A549 (cell line): ENCODE measurements at places on chromosomes 4 and X. TPM values are rescaled to one million over a fixed set of nuclear protein-coding genes. Genes with fewer than 3 reads are reported as not detected.

GRCh38 chr4:3834663-3835521, 68.7 kb downstream of the ADRA2C start:
- DNase-seq: no peak

- no peak for DNase-seq
Measured at GRCh38 chr4:38084877-38085711, 124.9 kb downstream of the PTTG2 start.

- peak; percentile 8 for DNase-seq
Measured at GRCh38 chrX:65587616-65588526, 53.3 kb upstream of the LAS1L start.

DNA sequence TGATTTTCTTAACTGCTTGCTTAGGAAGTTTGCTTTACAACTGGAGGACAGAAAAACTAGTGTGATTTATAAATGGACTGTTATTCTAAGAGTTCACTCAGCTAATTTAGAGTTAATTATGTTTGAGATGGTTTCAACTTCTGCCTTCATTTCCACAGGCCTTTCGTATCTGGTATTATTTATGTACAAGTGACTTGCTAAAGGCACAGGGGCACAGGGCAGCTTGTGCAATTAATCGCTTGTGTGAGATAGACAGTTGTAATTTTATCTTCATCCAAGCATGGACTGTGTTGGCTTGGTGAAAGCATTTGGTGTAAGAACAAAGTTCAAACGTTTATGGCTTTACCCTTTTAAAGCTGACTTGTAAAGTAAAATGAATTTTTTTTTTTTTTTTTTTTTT, 38.3 kb downstream of the GPAT3 start:
- no peak for DNase-seq

DNA sequence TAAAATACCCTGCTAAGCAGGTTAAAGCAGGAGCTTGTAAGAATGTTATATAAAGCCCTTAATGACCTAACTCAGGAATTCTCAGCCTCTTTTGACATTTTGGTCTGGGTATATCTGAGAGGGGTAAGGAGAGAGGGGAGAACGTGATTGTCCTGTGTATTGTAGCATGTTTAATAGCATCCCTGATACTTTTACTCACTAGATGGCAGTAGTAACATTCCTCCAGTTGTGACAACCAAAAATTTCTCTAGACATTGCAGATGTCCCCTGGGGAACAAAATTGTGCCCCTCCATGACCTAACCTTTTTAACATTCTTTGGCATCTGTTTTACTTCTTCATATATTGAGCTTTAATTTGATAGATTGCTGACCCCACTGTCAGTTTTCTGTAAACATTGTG, 17.9 kb downstream of the SMARCA5 start:
- DNase-seq: peak; percentile 4

DNA sequence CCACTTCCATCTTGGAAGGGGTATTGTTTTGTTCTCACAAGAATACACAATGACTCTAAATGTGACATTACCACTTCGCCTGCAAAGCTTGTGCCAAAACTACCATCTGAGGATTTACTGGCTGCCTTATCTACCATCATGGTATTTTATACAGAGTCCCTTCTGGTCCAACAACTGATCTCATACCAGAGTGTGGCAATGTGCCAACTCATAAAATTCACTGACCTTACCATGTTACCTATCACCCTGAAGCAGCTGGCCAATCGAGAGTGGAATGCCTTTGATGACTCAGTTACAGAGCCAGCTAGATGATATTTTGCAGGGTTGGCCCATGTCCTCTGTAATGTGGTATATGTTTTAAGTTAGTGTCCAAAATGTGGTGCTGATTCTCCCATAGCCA, 3.8 kb upstream of the SERPINA7 start:
- no peak for DNase-seq

GRCh38 chrX:10855845-10856244, 235.5 kb upstream of the MID1 start:
- DNase-seq: no peak

- DNase-seq: peak; percentile 62
Measured at GRCh38 chrX:49106930-49107329, 16.6 kb downstream of the GPKOW start.

- DNase-seq: peak; percentile 14
Measured at GRCh38 chrX:104253567-104254441, 929 bp downstream of the ESX1 start.

- peak; percentile 28 for DNase-seq
Measured at GRCh38 chr4:3671571-3672464, 94.4 kb upstream of the ADRA2C start.

DNA sequence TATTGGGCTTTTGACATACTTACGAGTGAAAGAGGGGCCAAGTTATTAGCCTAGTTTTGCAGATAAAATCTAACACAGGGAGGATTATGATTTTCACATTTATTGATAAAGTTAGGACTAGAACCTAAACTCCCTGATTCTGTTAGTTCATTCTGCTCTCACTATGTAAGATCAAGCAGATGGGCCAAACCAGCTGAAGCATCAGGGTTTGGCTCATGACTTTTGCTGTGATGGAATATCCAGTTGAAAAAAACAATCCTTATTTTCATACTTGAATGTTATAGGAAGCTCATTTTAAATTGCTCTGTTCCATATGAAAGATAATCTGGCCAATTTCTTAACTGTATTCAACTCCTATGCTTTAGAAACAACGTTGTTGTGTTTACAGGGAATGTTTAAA, 21.2 kb downstream of the SPRY1 start:
- DNase-seq: no peak

DNA sequence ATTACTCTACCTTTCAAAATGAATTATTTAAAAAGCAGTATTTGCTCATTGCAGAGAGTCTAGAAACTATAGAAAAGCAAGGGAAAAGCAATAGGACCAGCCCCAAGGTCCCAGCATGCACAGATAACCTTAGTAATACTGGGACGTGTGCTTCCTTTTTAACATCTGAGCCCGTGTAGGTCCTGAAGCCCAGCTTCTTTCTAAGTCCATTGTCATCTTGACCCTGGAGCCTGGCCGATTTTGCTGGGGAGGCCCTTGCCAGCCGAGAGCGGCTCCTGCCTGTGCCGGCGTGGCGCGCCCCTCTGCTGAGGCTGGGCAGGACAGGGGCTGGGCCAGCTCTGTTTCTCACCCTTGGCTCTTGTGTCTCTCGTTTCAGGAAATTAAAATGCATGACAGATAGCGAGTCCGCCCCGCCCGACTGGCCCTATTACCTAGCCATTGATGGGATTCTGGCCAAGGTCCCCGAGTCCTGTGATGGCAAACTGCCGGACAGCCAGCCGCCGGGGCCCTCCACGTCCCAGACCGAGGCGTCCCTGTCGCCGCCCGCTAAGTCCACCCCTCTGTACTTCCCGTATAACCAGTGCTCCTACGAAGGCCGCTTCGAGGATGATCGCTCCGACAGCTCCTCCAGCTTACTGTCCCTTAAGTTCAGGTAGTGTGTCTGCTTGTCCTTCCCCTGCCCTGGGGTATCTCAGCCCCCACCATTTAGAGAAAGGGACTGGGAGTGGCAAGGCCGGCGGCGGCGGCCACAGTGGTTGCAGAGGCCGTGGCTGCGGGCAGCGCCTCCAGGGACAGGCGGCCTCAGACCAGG, 4.1 kb downstream of the MSANTD1 start:
- DNase-seq: no peak

- no peak for DNase-seq
Measured at GRCh38 chr4:148692242-148692641, 250.0 kb upstream of the NR3C2 start.

GRCh38 chr4:3880615-3881120, 114.5 kb downstream of the ADRA2C start:
- peak; percentile 33 for DNase-seq

DNA sequence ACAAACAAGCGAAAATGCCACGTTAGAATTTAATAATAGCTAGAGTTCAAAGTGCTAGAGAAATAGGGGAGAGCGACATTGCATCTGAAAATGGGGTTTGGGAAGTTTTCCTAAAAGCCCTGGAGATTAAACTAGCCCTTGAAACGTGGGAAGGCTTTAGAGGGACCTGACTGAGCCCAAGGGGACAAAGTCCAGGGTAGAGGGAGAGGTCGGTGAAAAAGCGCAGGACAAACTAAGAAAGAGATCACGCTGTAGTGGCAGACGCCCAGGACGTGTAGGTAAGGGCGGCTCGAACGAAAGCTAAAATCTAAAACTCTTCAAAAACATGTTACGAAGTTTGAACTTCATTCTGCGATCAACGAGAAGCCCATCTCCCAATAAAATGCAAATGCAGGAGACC, 1.1 kb upstream of the ATP11C start:
- DNase-seq: peak; percentile 7

DNA sequence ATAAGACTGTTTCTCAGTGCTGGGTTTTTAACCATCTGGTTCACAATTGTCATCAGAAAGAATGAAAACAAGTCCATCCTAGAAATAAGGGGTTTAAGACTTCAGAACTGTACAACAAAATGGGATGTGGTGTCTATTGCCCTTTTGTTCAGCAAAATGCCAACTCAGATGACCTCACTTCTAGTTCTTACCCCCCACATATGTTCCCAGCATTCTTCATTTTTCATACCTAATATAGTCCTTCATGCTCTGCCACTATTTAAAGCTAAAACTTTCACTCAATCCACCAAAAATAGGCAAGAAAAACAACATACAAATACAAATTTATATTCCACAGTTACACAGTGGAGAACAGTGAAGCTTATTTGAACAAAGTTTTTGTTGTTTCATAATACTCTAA, 111.4 kb downstream of the SORBS2 start:
- no peak for DNase-seq

- DNase-seq: peak; percentile 1
Measured at GRCh38 chr4:97656044-97656720, 487.1 kb downstream of the STPG2 start.

DNA sequence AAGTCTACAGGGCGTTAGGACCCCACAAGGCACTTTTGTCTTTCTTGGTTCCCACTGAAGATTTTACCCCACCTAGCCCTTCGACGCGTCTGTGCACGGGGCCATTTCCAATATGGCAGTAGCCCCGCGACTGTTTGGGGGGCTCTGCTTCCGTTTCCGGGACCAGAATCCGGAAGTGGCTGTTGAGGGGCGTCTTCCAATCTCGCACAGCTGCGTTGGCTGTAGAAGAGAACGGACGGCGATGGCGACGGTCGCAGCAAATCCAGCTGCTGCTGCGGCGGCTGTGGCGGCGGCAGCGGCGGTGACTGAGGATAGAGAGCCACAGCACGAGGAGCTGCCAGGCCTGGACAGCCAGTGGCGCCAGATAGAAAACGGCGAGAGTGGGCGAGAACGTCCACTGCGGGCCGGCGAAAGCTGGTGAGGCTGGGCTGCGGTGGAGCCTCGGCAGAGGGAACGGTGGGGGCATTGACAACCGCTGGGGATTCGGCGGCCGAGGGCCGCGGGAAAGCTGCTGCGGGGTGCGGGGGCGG, at the start of gene USP11:
USP11 (plus strand) TSS at position 207 of the 530 bp plus-strand sequence; CDS start at position 242, 35 bp downstream.
- peak; percentile 38 for DNase-seq

DNA sequence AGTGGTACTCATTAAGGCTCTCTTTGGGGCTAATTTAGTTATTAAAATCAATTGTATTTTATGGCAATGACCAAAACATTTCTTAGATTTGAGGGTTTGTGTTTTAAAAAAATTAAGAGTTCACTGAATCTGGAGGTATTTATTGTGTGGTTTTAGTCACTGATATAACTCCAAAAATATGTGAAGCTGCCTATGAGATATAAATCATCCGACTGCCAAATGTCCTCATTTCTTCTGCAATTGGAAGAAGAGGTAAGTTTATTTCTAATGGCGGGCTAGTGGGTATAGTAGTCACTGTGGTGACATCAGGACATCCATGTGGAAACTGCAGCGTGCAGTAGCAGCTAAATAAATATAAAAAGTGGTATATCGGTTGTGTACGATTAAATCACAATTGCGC, 205.5 kb downstream of the MID1 start:
- no peak for DNase-seq

DNA sequence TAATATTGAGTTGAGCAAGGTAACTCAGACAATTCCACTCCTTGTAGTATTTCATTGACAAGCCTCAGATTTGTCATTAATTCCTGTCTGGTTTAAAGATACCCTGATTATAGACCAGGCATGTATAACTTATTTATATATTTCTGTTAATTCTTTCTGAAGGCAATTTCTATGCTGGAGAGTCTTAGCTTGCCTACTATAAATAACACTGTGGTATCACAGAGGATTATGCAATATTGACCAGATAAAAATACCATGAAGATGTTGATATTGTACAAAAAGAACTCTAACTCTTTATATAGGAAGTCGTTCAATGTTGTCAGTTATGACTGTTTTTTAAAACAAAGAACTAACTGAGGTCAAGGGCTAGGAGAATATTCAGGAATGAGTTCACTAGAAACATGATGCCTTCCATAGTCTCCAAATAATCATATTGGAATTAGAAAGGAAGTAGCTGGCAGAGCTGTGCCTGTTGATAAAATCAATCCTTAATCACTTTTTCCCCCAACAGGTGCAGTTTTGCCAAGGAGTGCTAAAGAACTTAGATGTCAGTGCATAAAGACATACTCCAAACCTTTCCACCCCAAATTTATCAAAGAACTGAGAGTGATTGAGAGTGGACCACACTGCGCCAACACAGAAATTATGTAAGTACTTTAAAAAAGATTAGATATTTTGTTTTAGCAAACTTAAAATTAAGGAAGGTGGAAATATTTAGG, 821 bp downstream of the CXCL8 start:
- DNase-seq: no peak

GRCh38 chr4:80286451-80286850, 20.0 kb downstream of the FGF5 start:
- no peak for DNase-seq

DNA sequence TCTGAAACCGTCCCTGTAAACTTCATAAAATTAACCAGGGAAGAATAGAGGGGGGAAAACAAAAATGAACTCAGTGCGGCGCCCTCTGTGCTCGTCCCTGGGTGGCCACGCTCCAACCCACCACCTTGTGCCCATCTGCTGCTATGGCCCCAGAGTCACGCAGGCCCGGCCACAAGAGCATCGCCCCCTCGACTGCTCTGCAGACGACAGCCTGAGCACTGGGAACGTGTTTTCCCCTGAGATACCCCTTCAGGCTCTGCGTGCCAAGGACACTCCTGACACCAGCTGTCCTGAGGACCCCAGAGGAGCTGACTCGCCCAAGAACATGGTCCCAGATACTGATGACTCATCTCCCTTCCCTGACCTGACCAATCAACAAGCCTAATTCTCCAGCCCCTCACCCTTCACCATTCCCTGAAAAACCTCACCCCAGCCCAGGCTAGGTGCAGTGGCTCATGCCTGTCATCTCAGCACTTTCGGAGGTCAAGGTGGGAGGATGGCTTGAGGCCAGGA, 64.1 kb upstream of the GPR78 start:
- no peak for DNase-seq

Gene STBD1
- 5.0 to 6.4 TPM (median 5.9 TPM) in 3 replicates for polyA plus RNA-seq

Gene GLRA2
- not detected in 3 replicates for polyA plus RNA-seq

Gene ERVMER34-1
- 0.41 to 0.52 TPM (median 0.47 TPM) in 3 replicates for polyA plus RNA-seq

Gene PABPC5
- not detected in 3 replicates for polyA plus RNA-seq

Gene HTN3
- polyA plus RNA-seq: not detected in 3 replicates

Gene NWD2
- not detected in 3 replicates for polyA plus RNA-seq

Gene ZFP42
- polyA plus RNA-seq: not detected in 3 replicates

Gene SSX1
- polyA plus RNA-seq: not detected in 3 replicates

Gene GAGE12E
- not detected in 3 replicates for polyA plus RNA-seq

Gene IL2
- not detected in 3 replicates for polyA plus RNA-seq

Gene ARHGAP36
- not detected in 3 replicates for polyA plus RNA-seq

Gene HSFX3
- not detected in 3 replicates for polyA plus RNA-seq

Gene TEX11
- polyA plus RNA-seq: not detected in 3 replicates

Gene MTCP1
- polyA plus RNA-seq: 12.2 to 13.9 TPM (median 12.3 TPM) in 3 replicates

Gene MAPK10
- polyA plus RNA-seq: 0.64 to 1.4 TPM (median 1.1 TPM) in 3 replicates

Gene DRP2
- 0.36 to 0.58 TPM (median 0.45 TPM) in 3 replicates for polyA plus RNA-seq
